Caudate nucleus (tissue), 63 donors: ENCODE measurements at places on chromosomes 2 and 18.

DNA sequence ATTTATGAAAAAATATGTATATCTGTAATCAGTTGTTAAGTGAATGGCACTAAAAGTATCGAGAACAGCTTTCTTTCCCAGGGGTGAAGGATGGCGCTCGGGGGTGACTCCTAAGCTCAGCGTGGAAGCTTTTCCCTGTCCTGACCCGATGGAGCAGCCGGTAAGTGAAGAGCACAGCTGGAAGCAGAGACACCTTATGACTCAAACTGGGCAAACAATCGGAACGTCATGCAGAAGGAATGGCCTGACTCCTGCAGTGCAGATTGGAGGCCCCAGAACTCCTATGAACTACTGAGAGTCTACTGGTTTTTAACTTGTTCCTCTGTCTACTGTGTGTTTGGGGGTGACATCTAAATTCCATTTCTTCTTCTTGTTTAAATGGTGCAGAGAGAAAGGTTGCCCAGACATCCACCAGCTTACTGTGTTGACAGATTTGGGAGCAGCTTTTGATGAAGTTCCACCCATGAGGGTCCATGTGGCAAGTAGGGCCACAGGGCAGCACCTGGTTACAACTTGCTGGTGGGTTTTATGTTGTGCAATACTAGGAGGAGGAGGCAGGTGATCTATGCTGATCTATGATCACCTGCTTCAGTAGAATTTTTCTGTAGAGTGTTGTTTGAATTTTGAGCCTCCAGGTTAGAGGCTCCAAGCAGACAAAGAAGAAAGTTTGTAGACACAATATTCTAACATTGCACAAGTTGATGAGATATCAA, 52.8 kb upstream of the TMEM182 start:
- no peak for DNase-seq

GRCh38 chr2:18066894-18067293, 188.4 kb downstream of the KCNS3 start:
- DNase-seq, result no peak

GRCh38 chr2:36411962-36412444, 56.4 kb downstream of the CRIM1 start:
- no peak for DNase-seq

GRCh38 chr18:62384068-62384467, 59.0 kb downstream of the TNFRSF11A start:
- no peak for DNase-seq

GRCh38 chr2:172791953-172792352, 56.3 kb downstream of the RAPGEF4 start:
- no peak for DNase-seq

- no peak for DNase-seq
Observed at GRCh38 chr18:35141077-35141476, 99.8 kb upstream of the ZNF397 start.

DNA sequence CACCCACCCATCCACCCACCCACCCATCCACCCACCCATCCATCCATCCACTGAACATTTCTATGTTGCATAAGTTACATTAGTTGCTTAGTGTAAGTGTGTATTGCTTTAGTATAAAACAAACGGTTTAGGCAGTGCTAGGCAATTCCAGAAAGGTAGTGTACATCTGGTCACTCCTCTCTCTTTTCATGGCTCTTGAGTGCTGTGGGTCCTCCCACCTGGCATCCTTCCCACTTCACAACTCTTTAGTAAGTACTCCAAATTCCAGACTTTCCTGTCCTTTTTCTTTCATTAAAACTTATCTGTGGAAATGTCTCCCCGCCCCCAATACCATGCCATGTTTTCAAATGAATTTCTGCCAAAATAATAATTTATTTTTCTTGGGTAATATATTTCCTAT, 122.5 kb downstream of the PLEKHM3 start:
- DNase-seq, result no peak

DNA sequence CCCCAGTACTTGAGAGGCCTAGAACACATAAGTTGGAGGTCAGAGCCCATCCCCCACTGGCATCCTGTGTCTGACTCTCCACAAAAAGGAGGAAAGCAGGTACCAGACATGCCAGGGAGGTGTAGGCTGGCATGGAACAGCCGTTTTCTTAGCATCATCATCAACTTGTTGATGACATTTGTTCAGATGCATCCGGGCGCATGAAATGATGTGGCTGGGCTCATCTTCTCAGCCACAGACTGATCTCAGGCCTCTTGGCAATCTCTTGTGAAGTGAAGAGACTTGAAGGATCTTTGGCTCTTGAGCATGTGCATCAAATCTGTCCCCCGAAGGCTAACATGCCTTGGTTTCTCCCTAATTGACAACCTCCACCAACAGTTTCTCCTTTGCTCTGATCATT, 243.3 kb downstream of the TSN start:
- DNase-seq, result no peak
